Caudate nucleus (tissue), 63 donors: ENCODE measurements at places on chromosomes 3 and 15.

DNA sequence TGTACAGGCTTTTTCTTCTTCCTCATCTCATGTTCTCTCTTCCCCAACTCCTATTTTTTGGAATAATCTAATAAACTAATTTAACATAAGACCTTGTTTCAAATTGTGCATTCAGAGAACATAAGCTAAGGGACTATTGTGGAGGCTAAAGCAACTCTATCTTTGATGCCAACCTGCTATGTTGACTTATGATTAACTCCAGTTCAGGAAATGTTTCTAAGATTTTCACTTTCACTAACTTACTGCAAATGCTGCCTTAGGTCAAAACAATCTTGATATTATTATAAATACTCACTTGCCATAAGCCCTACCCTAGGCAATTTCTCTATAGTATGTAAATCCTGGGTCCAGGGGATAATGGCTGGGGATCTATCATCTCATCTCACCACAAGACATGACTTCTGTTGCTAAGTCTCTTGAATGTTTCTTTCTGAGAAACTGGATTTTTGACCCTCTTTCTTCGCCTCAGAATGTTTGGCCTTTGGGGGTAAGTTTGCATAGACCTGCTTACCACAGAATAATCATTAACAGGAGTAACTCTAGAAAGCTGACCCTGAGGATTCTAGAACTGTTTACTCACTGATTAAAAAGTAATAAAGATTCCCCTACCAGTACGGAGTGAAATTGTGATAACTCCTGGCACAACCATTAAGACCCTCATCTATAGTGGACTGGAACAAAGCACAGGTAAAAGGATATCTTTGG lies 768.1 kb downstream of the GBE1 start:
- DNase-seq, result no peak

- peak; percentile 7 for DNase-seq
Measured at GRCh38 chr15:42650208-42651066, 75.0 kb downstream of the STARD9 start.

GRCh38 chr3:14275962-14276909 lies 97.6 kb downstream of the LSM3 start:
- no peak for DNase-seq

DNA sequence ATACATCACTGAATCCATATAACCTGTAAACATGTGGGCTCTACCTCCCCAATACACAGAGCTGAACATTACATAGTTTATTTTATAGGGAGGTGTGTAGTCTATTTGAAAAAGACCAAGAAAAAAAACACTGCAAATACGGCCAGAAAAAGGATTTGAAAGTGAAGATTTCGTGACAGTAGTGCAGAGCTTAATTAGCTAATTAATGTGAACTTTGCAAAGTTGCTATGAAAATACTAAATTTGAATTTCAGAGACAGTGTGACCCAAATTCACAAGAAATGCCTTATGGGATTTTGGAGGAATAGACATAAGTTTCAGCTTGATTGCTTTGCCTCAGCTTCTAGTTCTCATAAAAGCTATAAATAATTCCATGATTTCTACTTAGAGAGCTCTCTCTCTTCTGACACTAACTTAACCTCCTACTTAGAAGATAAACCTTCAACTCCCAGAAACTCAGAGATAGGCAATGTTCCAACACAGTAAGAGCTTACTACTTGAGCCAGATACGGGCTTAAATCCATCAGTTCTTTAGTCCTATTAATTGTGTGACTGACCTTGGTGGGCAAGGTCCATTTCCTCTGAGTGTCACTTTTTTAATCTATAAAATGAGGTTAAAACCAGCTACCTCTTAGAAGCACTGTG lies 87.3 kb upstream of the THBS1 start:
- no peak for DNase-seq

- no peak for DNase-seq
Measured at GRCh38 chr3:29668728-29669127, 387.9 kb downstream of the RBMS3 start.

DNA sequence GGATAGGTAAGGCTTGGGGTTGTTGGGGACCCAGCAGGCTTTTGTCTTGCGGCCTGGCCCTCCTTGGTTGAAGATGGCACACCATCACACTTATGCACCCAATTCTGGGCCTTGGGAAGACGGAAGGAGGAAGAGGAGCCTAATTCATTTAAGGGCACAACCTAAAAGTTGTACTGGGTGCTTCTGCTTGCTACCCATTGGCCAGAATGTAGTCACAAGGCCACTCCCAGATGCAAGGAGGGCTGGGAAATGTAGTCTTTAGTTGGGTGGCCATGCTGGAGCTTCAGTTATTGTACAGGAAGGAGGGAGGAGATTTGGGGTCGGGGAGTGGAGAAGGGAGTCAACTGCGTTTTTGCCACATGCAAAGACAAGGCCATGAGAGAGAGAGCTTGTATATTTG lies 109.2 kb downstream of the TMEM266 start:
- DNase-seq, result no peak

DNA sequence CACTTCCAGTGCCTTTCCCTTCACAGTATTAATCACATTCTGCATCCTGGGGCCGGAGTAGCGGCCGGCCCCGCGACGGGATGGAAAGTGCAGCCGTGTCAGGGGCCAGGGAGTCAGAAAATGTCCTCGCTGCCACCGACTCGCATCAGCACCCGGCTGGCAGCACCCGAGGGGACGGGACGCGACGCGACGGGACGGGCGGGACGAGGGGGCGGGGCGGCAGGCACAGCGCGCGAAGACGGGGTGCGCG lies 353 bp downstream of the ATG3 start:
- no peak for DNase-seq

- DNase-seq, result peak; percentile 21
Measured at GRCh38 chr3:186255703-186256331, 106.2 kb downstream of the DGKG start.

DNA sequence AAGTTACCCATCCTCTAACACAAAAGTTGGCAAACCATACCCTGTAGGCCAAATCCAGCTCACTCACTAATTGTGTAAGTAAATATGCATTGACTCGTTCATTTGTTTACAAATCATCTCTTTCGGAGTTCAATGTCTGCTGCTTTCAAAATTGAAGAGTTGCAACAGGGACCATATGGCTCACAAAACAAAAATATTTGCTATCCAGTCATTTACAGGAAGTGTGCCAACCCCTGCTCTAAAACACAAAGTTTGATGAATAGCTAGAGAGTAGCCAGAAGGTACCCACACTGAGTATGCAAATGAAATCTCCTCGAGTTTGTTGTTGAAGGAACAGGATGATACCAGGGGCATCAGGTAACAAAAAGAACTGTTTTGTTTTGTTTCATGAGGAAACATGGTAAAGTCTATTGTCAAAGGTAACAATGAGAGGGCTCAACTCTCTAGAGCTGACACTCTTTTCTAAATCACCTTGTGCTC lies 236.2 kb upstream of the THBS1 start:
- no peak for DNase-seq

DNA sequence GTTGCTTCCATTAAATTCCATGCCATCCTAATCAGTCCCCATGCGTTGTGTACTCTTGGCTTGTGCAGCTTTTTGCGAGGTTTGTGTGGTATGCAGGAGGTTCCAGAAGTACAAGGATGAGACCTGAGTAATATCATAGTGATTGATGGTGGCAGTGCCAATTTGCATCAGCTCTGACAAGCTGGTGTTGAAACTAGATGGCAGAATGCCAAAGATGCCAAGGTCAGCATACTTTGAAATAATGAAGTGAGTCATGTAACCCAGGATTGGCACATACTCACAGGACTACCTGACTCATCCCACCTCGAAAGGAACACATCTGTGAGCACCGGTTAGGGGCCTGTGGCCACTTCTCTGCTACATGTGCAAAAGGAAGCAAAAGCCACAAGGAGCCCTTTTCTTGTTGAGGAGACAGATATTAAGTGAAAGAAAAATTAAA lies 14.3 kb downstream of the KAT2B start:
- no peak for DNase-seq

- no peak for DNase-seq
Measured at GRCh38 chr3:81245043-81245442, 516.4 kb downstream of the GBE1 start.

- DNase-seq, result no peak
Measured at GRCh38 chr3:167225821-167226220, 154.3 kb downstream of the ZBBX start.

DNA sequence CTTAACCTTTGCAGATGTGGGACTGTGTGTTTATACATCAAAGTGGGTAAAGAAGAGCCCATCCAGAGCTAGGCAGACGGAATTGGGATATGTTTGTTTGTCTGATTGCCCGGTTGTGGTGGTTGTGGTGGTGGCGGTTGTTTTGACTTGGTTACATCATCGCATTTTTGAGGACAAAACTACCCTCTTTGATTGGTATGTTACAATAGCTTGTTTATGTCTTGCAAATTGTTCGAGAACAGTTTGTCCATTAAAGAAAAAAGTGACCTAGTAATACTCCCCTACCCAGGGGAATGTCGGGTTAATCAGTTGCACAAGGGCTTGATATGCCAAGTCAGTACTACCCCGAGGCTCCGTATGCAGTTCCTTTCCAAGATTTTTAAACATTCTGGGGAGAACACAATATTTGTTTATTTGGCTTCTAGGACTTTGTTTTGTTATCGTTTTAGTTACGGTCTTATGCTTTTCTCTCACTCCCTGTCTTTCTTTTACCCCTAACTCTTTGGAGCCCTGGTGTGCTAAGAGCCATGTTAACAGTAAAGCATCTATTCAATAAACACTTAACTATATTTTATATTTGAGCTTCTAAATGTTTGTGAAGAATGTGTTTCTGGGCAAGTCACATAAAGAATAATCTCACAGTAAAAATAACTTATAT lies 315.4 kb downstream of the LPP start:
- DNase-seq, result no peak

DNA sequence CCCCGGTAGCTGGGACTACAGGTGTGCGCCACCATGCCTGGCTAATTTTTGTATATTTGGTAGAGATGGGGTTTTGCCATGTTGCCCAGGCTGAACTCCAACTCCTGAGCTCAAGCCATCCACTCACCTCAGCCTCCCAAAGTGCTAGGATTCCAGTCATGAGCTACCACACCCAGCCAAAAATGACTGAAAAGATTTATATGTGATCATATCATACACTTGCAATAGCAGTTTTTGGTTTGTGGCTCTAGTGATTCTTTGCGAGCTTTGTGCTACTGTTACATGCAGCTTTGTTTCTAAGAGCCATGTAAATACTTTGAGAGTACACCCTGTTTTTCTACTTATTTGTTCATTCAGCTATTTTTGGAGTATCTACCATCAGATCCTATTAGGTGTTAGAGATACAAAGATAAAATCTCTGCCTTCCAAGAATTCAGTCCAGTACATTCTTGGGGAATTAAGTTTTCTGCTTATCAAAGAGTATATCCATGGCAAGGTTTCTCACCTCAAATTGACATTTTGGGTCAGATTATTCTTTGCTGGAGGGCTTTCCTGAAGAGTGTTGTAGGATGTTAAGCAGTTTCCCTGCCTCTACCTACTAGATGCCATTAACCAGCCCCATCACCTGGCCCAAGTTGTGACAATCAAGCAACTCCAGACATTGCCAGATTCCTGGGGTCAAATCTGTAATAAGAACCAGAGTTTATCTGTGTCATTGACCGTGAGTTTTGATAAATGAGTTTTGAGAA lies 15.0 kb downstream of the SNAP23 start:
- no peak for DNase-seq

DNA sequence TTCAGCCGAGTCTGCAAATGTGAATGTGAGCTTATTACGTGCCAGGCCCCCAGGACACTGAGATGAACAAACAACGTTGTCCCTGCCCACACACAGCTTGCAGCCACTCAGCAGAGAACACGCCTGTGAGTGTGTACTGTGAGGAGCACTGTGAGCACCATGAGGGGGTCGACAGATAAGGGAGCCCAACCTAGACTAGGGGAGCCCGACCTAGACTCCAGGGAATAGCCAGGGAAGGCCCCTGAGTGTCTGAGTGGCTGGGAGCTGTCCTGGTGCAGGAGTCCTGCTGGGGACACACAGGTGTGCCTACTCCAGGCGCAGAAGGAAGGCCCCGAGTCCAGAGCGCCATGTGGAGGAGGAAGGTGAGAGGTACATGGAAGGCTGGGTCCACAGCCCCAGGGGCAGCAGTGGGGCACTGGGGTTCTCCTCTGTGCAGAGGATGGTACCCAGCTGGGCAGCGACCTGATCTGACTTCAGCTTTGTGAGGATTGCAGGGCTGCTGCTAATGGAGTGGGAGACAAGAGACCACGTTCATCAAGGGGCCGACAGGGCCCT lies 36.5 kb downstream of the MGLL start:
- DNase-seq, result no peak

DNA sequence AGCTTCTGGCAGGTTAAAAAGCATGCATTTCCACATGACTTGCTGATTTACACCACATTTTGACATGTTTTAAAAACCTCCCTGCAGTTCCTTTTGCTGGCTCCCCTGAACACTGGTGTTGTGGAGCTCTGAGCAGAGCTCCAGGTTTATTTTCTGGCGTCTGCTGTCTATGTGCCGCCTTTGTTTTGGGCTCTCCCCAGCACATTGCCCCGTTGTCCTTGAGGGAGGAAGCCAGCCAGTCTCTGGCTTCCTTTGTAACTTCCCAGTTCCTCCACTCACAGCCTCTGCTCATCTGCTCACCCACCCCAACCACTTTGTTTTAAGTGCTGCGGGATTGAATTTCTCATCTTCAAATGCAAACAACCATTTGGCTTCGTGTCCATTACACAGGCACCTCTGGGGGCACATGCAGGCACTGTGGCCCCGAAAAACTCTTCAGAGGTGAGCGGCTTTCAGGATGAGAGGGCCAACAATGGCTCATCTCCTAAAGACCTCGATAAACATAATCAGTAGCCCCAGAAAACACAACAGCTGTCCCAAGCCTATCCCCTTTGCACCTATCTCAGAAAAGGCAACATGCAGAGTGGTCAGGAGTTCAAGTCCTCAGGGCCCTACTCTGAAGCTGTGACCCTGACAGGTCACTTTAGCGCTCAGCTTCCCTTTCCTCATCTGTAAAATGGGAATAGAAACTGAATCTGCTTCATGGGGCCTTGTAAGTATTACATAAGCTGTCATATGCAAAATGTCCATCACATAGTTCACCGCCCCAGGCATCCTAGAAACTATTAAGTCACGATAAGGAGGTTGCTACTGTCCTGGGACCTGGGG lies 1.3 kb upstream of the MEF2A start:
- peak; percentile 30 for DNase-seq

DNA sequence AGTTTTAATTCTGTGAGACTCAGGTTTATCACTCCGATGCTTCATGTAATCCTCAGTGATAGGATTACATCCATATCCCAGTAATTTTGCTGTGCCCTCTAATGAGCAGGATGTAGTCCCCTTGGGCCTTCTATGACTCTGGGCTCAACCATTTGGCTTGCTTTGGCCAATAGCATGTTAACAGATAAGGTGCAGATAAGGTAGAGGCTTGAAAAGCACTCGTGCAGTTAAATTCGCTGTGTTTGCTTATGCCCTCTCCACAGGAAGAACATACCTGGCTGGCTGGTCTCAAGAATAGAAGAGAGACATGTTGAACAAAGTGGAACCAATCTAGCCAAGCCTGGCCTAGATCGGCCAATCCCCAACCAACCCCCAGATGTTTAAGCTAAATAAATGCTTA lies 20.1 kb downstream of the CCDC13 start:
- DNase-seq, result no peak

DNA sequence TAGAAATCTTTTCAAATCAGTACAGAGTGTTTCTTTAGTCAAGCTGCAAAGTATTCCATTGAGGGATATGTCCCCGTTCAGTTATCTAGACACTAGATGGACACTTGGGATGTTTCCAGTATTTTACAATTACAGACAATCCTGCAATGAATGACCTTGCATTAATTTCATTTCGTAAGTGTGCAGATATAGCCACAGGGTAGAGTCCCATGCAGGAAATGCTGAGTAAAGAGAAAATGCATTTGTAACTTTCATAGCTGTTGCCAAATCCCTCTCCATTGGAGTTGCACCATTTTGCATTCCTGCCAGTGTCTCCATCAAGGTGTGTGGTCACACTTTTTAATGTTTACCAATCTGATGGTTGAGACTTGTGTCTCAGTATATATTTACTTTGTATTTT lies 92.5 kb downstream of the LIPC start:
- no peak for DNase-seq
